Natural killer cell treated with Interleukin-12 subunit alpha and Interleukin-12 subunit beta and Interleukin-15 and Interleukin-18, amount 100 ng/mL, for 72 hours (primary cell): ENCODE measurements at places on chromosomes 7 and 10. TPM values are rescaled to one million over a fixed set of nuclear protein-coding genes. Genes with fewer than 3 reads are reported as not detected.
A peak's percentile ranks its signal among the peaks of the same experiment; 100 is the strongest.

LIPJ gene
- total RNA-seq: not detected

AOAH gene
- total RNA-seq: 136 TPM

HELLS gene
- total RNA-seq: 96.8 TPM

GIMAP8 gene
- 10.2 TPM for total RNA-seq

ENTPD1 gene
- total RNA-seq: 111 TPM

MINDY3 gene
- total RNA-seq: 34.2 TPM

CFAP70 gene
- total RNA-seq: 0.50 TPM

DNA sequence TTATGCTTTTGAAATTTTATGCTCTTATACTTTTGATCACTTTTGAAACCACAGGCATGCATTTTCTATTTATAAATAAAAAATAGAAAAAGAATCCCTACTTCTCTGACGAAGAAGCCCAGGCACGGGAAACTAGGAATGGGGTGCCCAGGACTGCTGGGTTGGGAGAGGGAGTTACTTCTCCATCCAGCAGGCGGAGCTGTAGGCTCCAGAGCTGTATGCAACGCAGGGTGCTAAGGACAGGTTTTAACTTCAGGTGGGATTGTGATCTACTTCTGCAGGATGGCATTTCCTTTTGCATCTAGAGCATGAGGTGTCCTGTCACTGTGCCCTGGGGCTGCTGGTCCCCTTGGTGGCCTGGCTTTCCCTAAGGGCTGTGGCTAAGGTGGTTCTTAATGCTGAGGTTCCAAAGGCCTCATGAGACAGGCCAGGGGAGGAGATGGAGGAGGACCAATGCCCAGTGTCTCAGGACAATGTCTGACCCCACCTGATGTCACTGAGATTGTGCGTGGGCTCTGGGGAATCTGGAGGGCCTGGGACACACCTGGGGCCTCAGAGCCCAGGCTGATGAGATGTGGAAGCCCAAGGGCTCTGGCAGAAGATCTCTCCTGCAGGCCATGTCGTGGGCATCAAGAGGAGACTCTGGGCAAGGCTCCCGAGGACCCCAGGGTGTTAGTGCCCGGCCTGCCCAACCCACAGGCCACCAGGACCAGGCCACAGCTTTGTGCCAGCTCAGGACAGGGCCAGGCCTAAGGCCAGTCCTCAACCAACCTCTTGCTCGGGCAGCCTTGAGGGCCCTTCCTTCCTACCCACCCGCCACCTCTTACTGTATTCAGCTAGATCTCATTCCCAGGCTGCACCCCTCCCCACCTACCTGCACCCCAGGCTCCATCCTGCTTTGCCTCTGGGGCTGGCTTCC is 507 bp downstream of the CCDC201 start:
- H3K27ac ChIP-seq: no peak overlapping the region
- no peaks in the 10 kb centered on the region for H3K36me3 ChIP-seq
- H3K4me3 ChIP-seq: no peak overlapping the region
- peaks cover 3% of the 10 kb centered on the region for H3K27me3 ChIP-seq
- no peak for DNase-seq

DNA sequence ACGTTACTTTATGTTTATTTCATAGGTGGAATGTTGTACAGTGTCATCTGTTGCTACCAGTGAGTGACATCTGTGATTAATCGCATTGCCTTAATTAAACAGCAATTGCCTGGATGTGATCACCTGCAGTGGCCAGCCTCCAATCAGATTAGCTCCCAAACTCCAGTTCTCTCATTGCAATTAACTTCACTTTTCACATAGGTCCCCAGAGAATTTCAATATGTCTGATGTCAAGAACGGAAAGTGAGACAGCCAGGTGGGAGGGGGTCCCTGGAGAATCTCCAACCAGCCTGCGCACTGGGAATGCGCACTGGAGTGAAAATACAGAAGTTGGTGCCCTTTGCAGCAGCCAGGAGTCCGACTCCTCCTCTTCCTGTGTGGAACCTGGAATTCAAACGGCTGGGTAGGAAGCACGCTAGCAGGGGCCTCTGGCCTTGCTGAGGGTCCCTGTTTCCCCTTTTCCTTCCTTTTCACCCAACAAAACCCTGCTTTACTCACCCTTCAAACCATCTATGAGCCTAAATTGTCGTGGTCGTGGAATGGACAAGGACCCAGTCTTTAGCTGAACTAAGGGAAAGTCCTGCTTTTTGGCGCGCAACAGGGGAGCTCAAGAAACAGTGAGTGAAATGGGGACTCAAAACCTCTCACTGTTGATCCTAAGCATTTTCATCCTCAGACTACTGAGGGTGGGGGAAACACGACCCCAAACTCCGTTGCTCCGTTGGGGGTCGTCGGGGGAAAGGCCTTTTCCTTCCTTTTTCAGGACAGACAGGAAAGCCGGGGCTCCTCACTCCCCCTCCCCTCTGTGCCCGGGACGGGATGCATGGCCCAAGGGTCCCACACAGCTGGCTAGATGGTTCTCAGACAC is 1355.5 kb upstream of the LRRTM3 start:
- no peaks in the 10 kb centered on the region for H3K27me3 ChIP-seq
- no peak overlapping the region for H3K27ac ChIP-seq
- H3K4me1 ChIP-seq: no peaks in the 10 kb centered on the region
- H3K4me3 ChIP-seq: no peak overlapping the region
- no peak for DNase-seq
- no peaks in the 10 kb centered on the region for H3K36me3 ChIP-seq

DNA sequence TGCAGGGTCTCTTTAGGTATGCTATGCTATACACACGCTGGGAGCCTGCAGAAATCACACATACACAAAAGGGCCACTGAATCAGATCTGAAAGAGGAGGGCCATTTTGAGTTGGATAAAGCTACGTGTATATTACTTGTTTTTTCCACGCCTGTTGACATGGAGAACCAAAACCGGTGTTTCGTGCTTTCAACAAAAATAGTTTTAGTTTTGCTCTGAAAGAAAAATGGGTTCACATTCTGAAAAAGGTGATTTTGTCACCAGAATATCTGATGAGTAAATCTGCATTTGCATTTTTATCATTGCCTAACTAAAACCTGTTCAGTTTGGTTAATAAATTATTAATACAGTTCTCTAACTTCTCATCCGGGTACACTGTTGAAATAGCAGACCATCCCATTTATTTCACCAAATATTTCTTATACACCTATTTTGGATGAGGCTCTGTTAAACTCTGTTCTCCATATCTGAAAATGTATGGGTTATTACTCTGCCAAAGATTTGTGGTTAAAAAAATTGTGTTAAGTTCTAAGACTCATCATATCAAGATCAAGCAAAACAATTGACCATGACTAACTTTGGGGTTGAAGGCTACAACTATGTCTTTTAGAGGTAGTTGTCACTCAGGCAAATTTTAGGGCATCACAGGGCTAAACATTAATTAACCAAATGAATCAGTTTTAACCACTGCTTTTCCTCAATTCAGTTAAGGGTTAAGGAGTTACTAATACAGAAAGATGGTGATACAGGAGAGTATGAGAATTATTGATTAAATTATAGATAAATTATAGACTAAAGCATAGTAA is 101.2 kb upstream of the RPA3 start:
- no peak overlapping the region for H3K4me3 ChIP-seq
- no peak overlapping the region for H3K27ac ChIP-seq
- no peaks in the 10 kb centered on the region for H3K27me3 ChIP-seq
- peaks cover 38% of the 10 kb centered on the region for H3K4me1 ChIP-seq
- H3K36me3 ChIP-seq: peaks cover 4% of the 10 kb centered on the region
- no peak for DNase-seq

- no peak for DNase-seq
- H3K4me3 ChIP-seq: no peak overlapping the region
- H3K4me1 ChIP-seq: no peaks in the 10 kb centered on the region
- H3K27me3 ChIP-seq: peaks cover 17% of the 10 kb centered on the region
These were observed 319.0 kb downstream of the GLRX3 start for GRCh38 chr10:130455111-130455695.

DNA sequence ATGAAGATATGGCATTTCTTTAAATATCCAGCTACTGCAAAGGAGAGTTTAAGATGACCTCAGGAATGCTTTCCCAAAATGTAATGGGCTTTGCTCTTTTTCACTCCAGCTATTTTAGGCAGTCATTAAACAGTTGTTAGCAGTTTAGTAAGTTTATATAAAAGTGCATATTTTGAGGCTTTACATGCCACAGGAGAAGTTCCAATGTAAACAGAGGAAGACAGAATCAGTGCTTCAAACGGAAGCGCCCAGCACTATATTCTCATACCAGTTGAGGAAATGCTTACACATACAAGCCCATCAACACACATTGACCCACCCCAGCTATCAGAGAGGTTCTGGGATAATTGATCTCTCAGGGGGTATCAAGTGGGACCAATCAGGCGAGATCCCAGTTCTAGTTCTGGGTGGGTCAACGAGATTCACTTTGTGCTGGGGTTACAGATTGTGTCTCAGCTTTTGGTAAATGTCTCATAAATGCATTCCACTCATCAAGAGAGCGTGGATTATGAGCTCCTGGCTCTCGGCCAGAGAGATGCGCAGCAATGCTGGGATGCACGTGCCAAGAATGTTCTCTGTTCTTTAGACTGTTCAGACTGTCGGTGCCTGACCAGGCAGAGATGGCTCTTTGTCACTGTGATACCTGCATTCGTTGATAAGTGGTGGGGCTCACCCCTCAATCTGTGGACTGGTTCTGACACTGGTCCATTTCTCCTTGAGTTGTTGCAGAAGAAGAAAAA is 55.0 kb downstream of the CACNB2 start:
- no peak overlapping the region for H3K27ac ChIP-seq
- H3K36me3 ChIP-seq: no peaks in the 10 kb centered on the region
- no peak for DNase-seq

GRCh38 chr10:17474595-17475323 is 20.4 kb upstream of the ST8SIA6 start:
- H3K27ac ChIP-seq: peak overlapping the region; percentile 46
- no peak for DNase-seq
- peaks cover 3% of the 10 kb centered on the region for H3K27me3 ChIP-seq
- H3K4me3 ChIP-seq: no peak overlapping the region
- peaks cover 5% of the 10 kb centered on the region for H3K36me3 ChIP-seq
- peaks cover 6% of the 10 kb centered on the region for H3K4me1 ChIP-seq

DNA sequence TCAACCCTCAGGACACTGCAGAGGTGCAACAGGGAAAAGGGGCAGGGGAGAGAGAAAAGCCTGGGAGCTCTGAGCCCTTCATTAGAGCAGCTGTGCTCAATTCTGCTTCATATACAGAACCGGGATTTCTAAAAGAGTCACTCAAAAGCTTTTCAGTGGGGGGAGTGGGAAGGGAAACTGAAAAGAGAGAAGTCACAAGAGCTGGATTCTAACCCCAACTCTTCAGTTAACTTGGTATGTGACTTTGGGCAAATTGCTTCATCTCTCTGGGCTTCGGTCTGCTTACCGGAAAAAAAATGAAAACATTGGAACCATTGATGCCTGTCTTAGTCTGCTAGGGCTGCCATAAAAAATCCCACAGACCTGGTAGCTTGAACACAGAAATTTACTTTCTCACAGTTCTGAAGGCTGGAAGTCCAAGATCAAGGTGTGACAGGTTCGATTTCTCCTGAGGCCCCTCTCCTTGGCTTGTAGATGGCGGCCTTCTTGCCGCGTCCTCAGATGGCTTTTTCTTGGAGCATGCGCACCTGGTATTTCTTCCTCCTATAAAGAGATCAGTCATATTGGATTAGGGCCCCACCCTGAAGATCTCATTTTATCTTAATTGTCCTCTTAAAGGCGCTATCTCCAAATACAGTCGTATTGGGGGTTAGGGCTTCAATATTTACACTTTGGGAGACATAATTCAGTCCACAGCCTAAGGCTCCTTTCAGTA is 118.3 kb upstream of the KMT2E start:
- no peak for DNase-seq
- no peak overlapping the region for H3K27ac ChIP-seq
- H3K27me3 ChIP-seq: peaks cover 9% of the 10 kb centered on the region
- H3K36me3 ChIP-seq: no peaks in the 10 kb centered on the region
- H3K4me3 ChIP-seq: no peak overlapping the region
- peaks cover 8% of the 10 kb centered on the region for H3K4me1 ChIP-seq

- peaks cover 11% of the 10 kb centered on the region for H3K4me1 ChIP-seq
- H3K4me3 ChIP-seq: no peak overlapping the region
- H3K36me3 ChIP-seq: no peaks in the 10 kb centered on the region
- no peak overlapping the region for H3K27ac ChIP-seq
These were observed 51.1 kb downstream of the YKT6 start for GRCh38 chr7:44251881-44252280.

- H3K4me3 ChIP-seq: no peak overlapping the region
- H3K27ac ChIP-seq: no peak overlapping the region
- no peaks in the 10 kb centered on the region for H3K4me1 ChIP-seq
- no peak for DNase-seq
These were observed 168.1 kb downstream of the WNT2 start for GRCh38 chr7:117154721-117155120.

DNA sequence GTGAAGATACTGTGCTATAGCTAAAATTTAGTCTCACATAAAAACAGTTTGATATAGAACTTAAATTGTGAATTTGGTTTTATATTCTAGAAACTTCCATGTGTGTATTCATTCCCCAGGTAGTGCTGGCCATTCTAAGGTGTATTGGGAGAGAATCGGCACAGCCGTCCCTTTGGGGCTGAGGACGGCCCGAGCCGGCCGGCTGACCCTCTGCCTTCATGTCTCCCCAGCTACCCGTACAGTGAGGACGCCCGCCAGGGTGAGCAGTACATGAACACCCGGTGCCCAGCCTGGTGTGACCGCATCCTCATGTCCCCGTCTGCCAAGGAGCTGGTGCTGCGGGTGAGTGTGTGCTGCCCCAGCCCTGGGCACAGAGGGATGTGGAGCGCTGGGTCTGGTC is 8.5 kb downstream of the NKX6-2 start:
- H3K27ac ChIP-seq: no peak overlapping the region
- DNase-seq: no peak
- H3K4me3 ChIP-seq: no peak overlapping the region
- no peaks in the 10 kb centered on the region for H3K27me3 ChIP-seq
- no peaks in the 10 kb centered on the region for H3K36me3 ChIP-seq

- no peak overlapping the region for H3K27ac ChIP-seq
- H3K4me3 ChIP-seq: no peak overlapping the region
- peaks cover 3% of the 10 kb centered on the region for H3K27me3 ChIP-seq
- H3K36me3 ChIP-seq: no peaks in the 10 kb centered on the region
These were observed 21.7 kb upstream of the FOXI2 start for GRCh38 chr10:127715249-127715648.

DNA sequence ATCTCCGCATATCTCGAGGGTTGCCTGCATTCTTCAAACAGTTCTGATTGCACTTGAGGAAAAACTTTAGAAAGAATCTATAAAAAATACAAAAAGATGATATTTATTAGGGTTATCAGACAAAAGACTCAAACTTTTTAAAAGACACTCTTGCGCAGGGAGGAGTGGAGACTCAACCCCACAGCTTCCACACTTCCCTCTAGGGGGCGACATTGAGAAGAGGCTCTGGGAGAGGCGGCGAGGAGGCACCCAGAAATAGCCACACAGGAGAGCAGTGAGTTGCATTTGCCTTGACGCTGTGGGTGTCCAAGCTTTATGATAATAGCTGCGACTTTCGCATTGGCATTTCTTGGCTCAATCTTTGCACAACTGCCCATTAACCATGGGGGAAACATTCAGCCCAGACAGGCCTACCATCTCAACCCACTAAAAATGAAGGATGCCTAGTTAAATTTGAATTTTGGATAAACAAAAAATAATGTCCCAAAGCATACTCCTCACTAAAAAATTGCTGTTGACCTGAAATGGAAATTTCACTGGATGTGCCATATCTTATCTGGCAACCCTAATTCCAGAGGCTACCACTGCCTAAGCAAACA is 86.2 kb downstream of the EBF3 start:
- no peaks in the 10 kb centered on the region for H3K36me3 ChIP-seq
- H3K4me3 ChIP-seq: no peak overlapping the region
- H3K27me3 ChIP-seq: peaks cover 12% of the 10 kb centered on the region
- no peak for DNase-seq
- no peak overlapping the region for H3K27ac ChIP-seq
